ENCODE measurements at places on chromosomes 6 and 20.

- DNase-seq, result no peak
Measured at GRCh38 chr6:44733868-44734267, 346.4 kb downstream of the CDC5L start.

GRCh38 chr6:157571269-157571668 lies 190.3 kb downstream of the ZDHHC14 start:
- DNase-seq, result no peak

- DNase-seq, result no peak
Measured at GRCh38 chr6:157488058-157488457, 107.1 kb downstream of the ZDHHC14 start.

DNA sequence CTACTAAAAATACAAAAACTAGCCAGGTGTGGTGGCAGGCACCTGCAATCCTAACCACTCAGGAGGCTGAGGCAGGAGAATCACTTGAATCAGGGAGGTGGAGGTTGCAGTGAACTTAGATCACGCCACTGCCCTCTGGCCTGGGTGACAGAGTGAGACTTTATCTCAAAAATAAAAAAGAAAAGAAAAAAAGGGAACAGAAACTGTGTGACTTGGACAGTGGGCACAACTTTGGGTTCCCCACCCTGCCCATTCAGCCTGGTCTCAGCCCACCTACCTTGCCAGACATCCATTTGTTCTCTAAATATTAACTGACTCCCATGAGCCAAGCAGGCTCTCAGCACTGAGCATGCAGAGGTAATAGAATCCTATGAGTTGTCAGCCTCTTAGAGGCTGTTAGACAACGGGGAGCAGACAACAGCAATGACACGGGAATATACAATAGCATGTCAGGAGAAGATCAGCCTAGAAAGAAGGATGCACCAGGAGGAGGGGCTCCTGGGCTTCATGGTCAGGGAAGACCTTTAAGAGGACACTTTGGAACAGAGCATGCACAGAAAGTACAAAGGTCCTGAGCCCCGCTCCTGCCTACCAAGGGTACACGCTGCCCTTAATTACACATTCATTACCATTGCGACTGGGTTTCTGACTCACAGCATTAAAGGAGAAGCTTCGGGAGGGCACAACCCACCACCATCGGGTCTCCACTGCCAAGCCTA lies 20.0 kb downstream of the FAM209B start:
- no peak for DNase-seq

- DNase-seq, result no peak
Measured at GRCh38 chr6:5854899-5855298, 151.8 kb downstream of the NRN1 start.
